ENCODE measurements at places on chromosomes 5 and 9.
A peak's percentile ranks its signal among the peaks of the same experiment; 100 is the strongest.

DNA sequence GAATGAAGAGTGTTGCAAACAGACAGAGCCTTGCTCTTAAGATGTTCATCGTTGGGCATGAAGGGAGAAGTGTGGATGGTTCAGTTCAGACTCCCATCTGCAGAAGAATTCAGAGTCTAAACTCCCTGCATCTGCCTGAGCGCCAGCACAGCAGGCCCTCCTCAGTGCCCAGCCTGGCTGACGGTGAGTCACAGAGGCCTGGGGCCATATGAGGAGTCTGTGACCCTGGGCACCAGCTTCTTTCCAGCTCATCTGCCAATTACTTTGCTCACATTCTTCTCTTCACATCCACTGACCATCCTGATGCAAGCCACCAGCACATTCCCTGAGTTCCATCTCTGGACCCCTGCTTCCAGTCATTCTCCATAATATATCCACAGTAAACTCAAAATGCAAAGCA is 401.1 kb upstream of the TRPC7 start:
- H3K27ac ChIP-seq, result no peak overlapping the region
- H3K4me3 ChIP-seq, result no peak overlapping the region
- no peaks in the 10 kb centered on the region for H3K4me1 ChIP-seq
- no peak for DNase-seq
- no peaks in the 10 kb centered on the region for H3K36me3 ChIP-seq

DNA sequence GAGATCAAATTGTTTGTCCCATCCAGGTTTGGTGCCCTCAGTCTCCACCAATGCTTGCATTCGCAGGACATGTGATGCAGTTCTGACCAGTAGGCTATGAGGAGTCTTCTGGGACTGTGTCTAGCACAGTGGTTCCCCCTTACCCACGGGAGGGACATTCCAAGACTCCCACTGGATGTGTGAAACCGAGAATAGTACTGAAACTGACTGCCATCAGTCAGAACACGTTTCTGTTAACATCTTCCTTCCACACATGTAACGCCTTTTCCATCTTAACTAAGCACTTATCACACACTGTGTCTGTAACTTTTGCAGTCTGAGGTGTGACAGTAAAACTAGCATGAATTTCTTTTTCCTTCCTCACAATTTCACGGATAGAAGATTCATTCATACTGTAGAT is 74.7 kb downstream of the PTTG1 start:
- DNase-seq, result no peak
- peaks cover 6% of the 10 kb centered on the region for H3K27me3 ChIP-seq
- H3K27ac ChIP-seq, result no peak overlapping the region
- H3K4me1 ChIP-seq, result no peaks in the 10 kb centered on the region
- no peaks in the 10 kb centered on the region for H3K36me3 ChIP-seq

GRCh38 chr5:120436996-120437395 is 27.1 kb upstream of the PRR16 start:
- no peak overlapping the region for H3K4me3 ChIP-seq
- no peaks in the 10 kb centered on the region for H3K4me1 ChIP-seq
- no peaks in the 10 kb centered on the region for H3K27me3 ChIP-seq
- H3K27ac ChIP-seq, result no peak overlapping the region

GRCh38 chr5:138565100-138565821 is 9.9 kb downstream of the HSPA9 start:
- H3K4me3 ChIP-seq, result no peak overlapping the region
- no peaks in the 10 kb centered on the region for H3K27me3 ChIP-seq
- H3K36me3 ChIP-seq, result peaks cover 59% of the 10 kb centered on the region
- H3K27ac ChIP-seq, result no peak overlapping the region
- H3K4me1 ChIP-seq, result peaks cover 12% of the 10 kb centered on the region

- H3K27ac ChIP-seq, result no peak overlapping the region
- DNase-seq, result no peak
- no peak overlapping the region for H3K4me3 ChIP-seq
- no peaks in the 10 kb centered on the region for H3K36me3 ChIP-seq
- H3K4me1 ChIP-seq, result peaks cover 34% of the 10 kb centered on the region
Measured at GRCh38 chr5:115847290-115847689, 5.6 kb downstream of the AP3S1 start.

DNA sequence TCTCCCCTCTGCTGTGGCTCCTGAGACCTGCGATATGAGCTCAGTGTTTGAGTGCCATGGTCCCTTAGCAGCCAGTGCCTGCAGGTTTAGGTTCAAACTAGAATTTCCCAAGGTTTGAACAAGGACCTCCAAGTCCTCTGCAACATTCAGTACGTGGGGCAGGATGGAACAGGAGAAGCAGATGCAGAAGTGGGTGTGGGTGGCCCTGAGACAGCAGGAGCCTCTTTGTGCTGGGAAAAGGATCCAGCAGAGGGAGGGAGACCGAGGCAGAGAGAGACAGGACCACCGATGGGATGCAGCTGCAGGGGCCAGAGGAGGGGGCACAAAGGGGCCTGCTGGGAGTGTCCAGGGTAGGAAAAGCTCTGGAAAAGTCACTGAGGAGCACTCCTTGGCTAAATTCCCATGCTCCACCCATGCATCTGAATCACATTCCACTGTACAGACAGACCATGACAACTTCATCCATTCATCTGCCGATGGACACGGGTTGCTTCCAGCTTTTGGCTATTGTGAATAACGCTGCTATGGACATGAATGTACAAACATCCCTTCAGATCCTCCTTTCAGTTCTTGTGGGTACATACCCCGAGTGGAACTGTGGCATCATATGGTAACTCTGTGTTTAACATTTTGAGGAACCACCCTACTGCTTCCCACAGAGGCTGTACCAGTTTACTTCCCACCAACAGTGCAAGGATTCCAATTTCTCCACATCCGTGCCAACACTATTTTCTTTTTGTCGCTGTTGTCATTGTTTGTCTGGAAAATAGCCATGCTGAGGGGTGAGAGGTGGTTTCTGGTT is 26.7 kb upstream of the SUSD3 start:
- no peak overlapping the region for H3K27ac ChIP-seq
- H3K4me3 ChIP-seq, result no peak overlapping the region
- no peaks in the 10 kb centered on the region for H3K36me3 ChIP-seq
- H3K4me1 ChIP-seq, result peaks cover 5% of the 10 kb centered on the region

DNA sequence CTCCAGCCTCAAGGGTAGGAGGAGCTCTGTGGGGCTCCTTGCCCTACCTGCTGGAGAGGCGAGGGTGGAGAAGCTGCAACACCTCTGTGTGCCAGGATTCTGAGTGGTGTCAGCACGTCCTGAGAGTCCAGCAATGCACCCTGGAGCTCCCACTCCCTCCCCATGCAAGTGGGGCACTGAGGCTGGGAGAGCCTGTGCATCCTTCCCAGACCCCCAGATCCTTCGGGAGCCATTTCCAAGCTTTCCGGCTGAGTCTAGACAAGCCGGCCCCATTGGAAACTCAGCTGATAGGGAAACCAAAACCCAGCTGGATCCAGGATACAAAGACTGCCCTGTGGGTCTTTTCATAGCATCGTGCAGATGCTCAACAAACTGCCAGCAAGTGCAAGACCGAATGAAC is 1.8 kb downstream of the FAM163B start:
- H3K27ac ChIP-seq, result no peak overlapping the region
- no peak for DNase-seq
- H3K27me3 ChIP-seq, result peaks cover 78% of the 10 kb centered on the region
- H3K36me3 ChIP-seq, result no peaks in the 10 kb centered on the region
- H3K4me1 ChIP-seq, result no peaks in the 10 kb centered on the region

DNA sequence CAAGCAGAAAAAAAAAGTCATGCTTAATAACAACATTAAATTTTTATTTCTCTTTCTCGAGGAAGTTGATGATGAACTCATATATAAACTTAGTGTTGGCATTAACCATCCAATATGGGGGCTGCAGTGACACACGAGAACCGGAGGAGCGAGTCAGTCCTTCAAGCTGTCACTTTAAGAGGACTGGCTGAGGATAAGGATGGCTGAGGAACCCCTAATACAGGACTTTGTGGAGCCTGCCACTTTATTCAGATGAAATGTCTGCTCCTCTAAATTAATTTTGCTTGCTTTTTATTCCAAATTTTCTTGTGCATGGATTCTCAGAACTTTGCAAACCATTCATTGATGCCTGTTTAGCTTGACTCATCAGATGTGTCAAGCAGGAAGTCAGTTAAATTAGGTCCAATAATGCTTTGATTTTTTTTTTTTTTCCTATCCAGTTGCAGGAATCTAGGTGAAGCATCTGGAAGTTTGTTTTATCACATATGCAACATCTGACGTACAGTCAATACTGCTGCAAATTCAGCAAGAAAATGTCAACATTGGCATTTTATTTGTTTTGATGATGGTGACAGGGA is 144.2 kb upstream of the COL5A1 start:
- DNase-seq, result no peak
- H3K27ac ChIP-seq, result no peak overlapping the region
- no peak overlapping the region for H3K4me3 ChIP-seq
- H3K36me3 ChIP-seq, result no peaks in the 10 kb centered on the region

DNA sequence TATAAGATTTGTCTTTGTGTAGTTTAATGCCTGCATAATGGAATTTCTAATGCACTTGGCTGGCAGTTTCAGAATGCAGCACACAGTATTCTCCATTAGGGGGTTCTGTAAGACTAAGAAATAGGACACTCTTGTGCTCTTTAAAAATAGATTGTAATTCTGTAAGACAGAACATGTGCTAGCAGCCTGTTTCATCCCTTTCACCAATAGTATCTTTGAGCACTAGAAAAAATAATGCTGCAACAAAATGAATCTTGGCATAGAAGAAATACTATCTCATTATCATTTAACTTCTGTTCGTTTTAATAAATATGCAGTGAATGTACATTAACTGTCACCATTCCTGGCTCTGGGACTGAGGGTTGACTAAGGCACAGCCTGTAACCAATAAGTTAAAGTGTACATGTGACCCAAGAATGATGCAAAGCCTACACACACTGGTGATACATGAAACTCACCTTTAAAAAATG is 23.8 kb upstream of the ZNF622 start:
- no peak overlapping the region for H3K27ac ChIP-seq
- no peak overlapping the region for H3K4me3 ChIP-seq
- no peaks in the 10 kb centered on the region for H3K4me1 ChIP-seq
- no peaks in the 10 kb centered on the region for H3K27me3 ChIP-seq
- no peaks in the 10 kb centered on the region for H3K36me3 ChIP-seq

GRCh38 chr9:98241357-98242300 is 13.8 kb downstream of the TBC1D2 start:
- H3K4me1 ChIP-seq, result peaks cover 11% of the 10 kb centered on the region
- H3K36me3 ChIP-seq, result peaks cover under 1% of the 10 kb centered on the region

DNA sequence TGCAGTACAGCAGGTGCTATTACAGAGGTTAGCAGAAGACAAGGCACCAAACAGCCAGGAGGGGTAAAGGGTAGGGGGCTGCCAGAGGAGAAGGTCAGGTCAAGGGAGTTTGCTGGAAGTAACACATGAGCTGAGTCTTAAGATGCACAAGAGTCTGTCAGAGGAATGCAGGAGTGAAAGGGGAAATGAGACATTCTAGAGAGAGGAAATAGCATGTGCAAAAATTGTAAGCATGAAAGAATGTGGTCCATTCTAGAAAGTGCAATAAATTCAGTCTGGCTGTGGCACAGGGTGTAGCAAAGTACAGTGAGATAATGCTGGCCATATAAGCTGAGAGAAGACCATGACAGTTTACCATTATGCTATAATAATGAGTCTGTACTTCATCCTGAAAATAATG is 6.6 kb downstream of the GOLGA1 start:
- H3K4me3 ChIP-seq, result no peak overlapping the region
- H3K27ac ChIP-seq, result peak overlapping the region; percentile 74
- peaks cover 16% of the 10 kb centered on the region for H3K36me3 ChIP-seq

DNA sequence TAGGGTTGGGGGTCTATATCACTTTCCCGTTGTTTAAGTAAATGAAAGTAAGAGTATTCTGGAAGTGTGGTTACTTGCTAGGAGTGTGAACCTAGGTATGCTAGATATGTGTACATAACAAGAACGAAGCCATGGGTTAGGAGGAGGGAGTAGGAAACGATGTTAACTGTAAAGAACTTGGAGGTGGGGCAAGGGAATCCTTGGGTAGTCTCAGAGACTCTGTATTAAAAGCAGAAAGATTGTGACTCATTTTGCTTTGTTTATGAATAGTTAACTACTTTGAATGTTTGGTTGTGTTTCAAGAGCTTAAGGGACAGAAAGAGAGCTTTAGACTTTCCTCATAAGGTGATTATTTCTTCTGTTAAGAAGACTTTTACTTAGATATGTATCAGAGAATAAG is 59.9 kb downstream of the TMEM252 start:
- H3K27ac ChIP-seq, result no peak overlapping the region
- H3K27me3 ChIP-seq, result peaks cover 5% of the 10 kb centered on the region
- no peak for DNase-seq
- no peak overlapping the region for H3K4me3 ChIP-seq

DNA sequence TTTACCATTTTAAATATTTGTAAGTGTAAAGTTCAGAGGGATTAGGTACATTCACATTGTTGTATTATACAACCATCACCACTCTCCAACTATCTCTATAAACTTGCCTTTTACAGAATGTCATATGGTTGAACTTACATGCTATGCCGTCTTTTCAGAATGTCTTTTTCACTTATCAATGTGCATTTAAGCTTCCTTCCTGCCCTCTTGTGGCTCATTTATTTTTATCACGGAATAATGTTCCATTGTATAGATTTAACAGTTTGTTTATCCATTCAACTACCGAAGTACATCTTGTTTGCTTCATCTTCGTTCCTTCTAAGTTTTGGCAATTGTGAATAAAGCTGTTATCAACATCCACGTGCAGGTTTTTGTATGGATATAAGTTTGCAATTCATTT is 133.3 kb upstream of the C6 start:
- no peak overlapping the region for H3K4me3 ChIP-seq
- no peaks in the 10 kb centered on the region for H3K27me3 ChIP-seq
- no peaks in the 10 kb centered on the region for H3K4me1 ChIP-seq
- DNase-seq, result no peak
- H3K36me3 ChIP-seq, result no peaks in the 10 kb centered on the region

DNA sequence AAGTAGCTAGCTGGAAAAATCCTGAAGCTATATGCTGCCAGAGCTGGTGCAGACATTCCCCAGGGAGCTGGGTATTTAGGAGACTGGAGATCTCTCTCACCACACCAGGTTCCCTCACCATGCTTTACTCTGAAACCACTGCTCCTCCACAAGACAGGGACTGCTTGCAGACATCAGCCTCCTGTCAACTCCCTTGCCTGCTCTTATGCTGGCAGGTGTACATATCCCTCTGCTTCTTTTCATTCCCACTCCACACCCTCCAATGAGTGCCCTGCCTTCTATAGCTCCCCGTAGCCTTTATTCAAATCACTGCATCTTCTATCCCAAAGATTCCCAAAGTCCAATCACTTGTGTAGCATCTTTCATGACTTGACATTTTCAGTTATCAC is 380.7 kb downstream of the NFIB start:
- no peaks in the 10 kb centered on the region for H3K27me3 ChIP-seq
- H3K27ac ChIP-seq, result no peak overlapping the region
- DNase-seq, result no peak
